ENCODE measurements at places on chromosomes 3 and 15.
A peak's percentile ranks its signal among the peaks of the same experiment; 100 is the strongest.

- DNase-seq: no peak
Observed at GRCh38 chr3:111324645-111325044, 217.4 kb upstream of the CD96 start.

- DNase-seq: no peak
Observed at GRCh38 chr3:105867712-105868430, 941 bp downstream of the CBLB start.

DNA sequence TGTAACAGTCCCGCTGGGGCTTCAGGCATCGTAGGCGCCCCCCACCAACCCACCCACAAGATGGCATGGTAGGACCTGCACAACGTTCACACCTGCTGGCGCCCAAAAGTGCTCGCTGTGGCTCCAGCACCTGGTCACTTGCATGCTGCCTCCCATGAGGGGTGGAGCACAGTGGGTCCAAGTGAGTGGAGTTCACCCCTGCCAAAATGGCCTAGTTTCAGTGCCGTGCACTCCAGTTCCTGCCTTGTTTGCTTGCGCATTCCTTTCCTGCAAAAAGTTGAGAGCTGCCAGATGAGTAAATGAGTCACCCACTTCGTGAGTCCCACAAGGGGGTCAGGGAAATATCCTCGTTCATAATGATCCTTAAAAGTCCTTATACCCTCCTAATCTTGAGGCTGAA lies 788.7 kb upstream of the DPPA4 start:
- DNase-seq: no peak

- no peak for DNase-seq
Observed at GRCh38 chr3:129278966-129279906, 566 bp downstream of the HMCES start.

- no peak for DNase-seq
Observed at GRCh38 chr3:121918779-121919483, 24.7 kb downstream of the SLC15A2 start.

GRCh38 chr3:105013657-105014056 lies 353.1 kb upstream of the ALCAM start:
- DNase-seq: no peak

DNA sequence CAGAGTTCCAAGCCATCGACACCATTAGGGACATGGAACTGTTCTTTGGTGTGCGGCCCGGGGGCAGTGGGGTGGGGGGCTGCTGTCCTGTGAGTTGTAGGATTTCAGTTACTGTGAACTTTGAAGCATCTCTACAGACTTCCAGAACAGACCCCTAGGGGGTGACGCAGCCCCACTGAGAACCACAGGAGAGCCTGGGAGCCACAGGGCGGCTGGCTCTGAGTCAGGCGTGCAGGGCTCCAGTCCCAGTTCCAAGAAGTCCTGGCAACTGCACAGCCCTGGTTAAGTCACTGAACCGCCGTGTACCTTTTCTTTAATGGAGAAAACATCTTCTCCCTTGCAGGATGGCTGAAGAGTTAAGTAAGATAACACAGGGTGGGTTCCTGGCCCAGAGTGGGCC lies 23.5 kb upstream of the LRTM1 start:
- DNase-seq: peak; percentile 87

- DNase-seq: no peak
Observed at GRCh38 chr3:64144241-64144900, 80.9 kb downstream of the PRICKLE2 start.

- no peak for DNase-seq
Observed at GRCh38 chr3:23444386-23444785, 241.3 kb downstream of the UBE2E2 start.

DNA sequence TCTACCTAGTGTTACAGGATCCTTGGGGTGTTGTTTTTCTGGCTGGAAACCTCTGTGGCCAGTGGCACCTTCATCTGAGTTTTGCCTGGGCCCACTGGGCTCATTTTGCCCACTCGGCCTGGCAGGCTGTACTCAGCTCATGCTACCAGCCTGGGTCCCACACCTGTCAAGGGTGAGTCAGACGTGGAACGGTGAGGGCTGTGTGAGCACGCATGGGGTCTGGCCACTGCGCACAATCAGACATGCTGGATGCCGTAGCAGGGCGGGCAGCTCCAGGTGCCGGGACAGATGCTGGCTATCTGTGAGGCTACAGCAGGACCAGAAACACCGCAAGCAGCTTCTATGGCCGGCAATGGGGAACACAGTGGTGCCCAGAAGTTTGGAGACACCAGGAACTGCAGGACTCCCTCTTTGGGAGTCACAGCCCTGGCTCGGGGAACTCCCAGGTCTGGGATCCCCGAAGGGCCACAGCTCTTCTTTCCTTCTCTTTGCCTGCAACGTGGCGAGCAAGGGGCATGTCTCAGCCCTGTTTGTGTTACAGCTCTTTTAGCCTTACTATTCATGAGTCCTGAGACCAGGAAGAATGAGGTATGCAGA lies 35.9 kb upstream of the DNAJC13 start:
- DNase-seq: no peak

GRCh38 chr3:39115870-39116269 lies 8.4 kb downstream of the TTC21A start:
- DNase-seq: no peak

GRCh38 chr3:177201700-177202397 lies 4.6 kb upstream of the TBL1XR1 start:
- no peak for DNase-seq

DNA sequence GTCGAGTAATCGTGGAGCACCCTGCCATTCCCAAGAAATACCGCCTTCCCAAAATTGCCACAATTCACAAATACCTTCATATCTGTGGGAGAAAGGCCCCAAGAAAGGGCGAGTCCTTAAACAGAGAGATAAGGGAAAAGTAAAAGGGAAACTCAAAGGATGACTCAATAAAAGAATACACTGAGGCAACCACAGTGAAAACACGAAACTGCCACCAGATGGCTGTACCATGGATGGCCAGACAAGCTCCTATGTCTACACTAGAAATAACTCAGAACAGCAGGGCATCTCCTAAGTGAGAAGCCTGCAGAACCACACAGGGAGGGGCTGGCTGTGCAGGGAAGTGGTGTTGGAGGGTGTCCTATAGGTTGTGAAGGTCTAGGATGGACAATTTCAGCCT lies 25.0 kb downstream of the SRGAP3 start:
- no peak for DNase-seq

DNA sequence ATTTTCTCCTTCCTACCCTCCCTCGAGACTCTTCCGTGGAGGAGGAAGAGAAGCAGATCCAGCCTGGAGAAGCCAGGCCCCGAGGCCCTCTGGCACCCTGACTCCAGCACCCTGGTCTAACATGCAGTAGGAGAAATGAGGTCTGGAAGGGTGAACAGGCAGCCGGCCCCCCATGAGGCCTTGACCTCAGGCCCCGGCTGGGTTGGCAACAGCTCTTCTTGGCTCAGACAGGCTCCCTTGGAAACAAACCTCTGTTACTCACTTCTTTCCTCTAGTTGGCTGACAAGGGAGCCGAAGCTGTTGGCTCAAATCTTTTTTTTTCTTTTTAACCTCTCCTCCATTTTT lies 73.4 kb downstream of the CPN2 start:
- DNase-seq: no peak

DNA sequence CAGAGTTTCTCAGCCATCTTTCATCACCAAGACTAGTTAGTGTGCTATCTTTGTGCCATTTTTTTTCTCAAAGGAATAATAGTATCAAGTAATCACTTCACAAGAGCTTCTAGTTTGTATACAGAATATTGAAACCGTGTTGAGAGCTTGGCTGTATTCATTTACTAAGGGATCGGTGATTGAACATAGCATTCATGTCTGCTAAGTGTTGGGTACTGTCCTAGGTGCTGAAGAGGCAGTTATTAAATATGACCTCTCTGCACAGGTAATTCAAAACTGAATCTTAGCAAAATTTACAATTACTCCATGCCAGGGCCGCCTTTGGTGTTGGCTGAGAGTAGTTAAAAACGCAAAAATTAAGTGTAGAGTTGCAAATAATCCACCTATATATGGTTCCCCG lies 355.3 kb upstream of the RORA start:
- no peak for DNase-seq

GRCh38 chr3:119403201-119403600 lies 60.2 kb downstream of the TMEM39A start:
- no peak for DNase-seq

GRCh38 chr15:99021694-99022093 lies 14.1 kb upstream of the PGPEP1L start:
- DNase-seq: no peak

GRCh38 chr3:196150481-196150880 lies 60.7 kb downstream of the ZDHHC19 start:
- no peak for DNase-seq

- DNase-seq: no peak
Observed at GRCh38 chr3:29178809-29179793, 101.8 kb upstream of the RBMS3 start.

- no peak for DNase-seq
Observed at GRCh38 chr3:183394150-183394549, 34.3 kb downstream of the MCF2L2 start.

DNA sequence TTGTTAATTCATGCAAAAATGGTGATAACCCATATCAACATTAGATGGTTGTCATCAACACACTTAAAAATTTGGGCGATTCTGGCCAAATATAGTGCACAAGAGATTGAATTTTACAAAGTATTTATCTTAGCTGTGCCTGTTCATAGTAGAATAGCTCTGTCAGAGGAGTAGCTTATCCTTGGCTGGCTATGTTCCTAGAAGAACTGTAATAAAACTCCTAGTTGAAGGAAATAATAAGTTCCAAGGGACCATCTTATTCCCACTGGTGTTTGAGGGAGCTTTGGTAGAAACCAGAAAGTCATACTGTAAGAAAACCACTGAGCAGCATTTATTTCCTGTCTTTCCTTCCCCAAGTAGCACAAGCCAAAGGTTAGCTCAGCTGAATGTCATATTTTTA lies 201.8 kb downstream of the GRM7 start:
- DNase-seq: no peak

DNA sequence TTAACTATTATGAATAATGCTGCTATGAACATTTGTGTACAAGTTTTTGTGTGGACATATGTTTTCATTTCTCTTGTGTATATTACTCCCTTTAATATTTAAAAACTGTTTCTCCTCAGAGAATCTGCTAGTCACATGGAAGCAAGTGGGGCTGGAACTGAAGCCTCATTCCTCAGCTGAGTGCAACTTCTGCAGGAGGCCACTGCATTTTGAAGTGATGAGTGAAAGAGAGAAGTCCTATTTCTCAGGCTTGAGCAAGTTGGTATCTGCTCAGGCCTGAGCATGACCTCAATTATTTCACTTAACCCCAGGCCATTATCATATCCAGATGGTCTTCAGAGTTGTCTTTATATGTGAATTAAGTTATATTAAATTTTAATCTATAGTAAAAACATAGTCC lies 11.5 kb downstream of the TLR9 start:
- no peak for DNase-seq

GRCh38 chr15:45702041-45702440 lies 67.2 kb downstream of the SQOR start:
- no peak for DNase-seq

GRCh38 chr3:64674591-64675076 lies 13.2 kb downstream of the ADAMTS9 start:
- DNase-seq: no peak

DNA sequence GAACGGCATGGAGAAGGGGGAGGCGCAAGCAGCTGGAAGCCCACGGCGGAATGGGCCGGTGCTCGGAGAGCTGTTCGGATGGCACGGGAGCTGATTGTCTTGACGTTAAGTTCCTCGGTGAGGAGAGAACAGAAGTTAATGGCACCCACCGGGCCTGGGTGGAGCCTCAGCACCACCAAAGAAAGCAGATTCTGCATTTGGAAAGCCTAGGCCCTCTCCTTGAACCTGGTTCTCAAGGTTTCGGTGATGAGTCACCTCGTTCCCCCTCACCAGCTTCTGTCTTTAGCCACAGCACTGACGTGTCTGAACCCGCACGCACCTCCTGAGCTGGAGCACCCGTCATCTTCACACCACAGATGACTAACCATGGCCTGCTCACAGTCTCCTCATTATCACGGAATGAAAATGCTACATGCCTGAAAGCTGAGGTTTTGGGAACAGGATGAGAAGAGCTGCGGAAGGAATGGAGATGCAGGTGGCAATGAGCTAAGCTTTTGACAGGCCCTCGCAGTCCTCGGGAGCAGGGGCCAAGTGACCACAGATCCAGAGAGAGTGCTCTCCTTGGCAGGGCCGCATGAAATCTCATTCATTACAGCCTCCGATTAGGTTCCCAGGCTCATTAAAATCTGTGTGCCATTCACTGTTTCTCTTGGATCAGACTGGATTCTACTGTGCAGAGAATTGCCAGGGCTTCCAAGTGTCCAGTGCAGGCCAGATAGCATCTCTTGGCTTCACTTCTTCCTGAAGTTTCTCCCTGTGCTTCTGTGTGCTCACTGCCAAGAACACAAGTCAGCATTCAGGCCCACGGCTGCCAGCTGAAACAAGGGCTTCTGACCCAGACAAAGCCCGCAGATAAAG lies 96.3 kb upstream of the DLG1 start:
- peak; percentile 99 for DNase-seq

- no peak for DNase-seq
Observed at GRCh38 chr3:136343446-136343845, 93.3 kb downstream of the PCCB start.

DNA sequence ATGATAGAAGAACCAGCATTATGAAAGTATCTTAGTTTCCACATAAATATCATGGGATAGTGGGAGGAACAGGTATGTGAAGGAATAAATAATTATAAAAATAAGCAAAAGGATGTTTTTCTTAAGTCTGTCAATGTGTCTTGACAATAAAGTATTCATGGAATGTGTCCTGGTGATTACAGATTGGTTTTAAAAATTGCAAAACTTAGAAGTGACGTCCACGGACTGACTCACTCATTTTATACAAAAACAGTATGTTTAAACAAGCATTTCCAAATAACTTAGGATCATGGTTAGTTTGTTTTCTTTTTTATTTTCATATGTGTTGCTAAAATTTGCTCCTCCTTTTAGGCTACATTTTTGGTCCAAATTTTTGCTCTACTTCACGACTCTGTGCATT lies 687.0 kb upstream of the NECTIN3 start:
- no peak for DNase-seq

DNA sequence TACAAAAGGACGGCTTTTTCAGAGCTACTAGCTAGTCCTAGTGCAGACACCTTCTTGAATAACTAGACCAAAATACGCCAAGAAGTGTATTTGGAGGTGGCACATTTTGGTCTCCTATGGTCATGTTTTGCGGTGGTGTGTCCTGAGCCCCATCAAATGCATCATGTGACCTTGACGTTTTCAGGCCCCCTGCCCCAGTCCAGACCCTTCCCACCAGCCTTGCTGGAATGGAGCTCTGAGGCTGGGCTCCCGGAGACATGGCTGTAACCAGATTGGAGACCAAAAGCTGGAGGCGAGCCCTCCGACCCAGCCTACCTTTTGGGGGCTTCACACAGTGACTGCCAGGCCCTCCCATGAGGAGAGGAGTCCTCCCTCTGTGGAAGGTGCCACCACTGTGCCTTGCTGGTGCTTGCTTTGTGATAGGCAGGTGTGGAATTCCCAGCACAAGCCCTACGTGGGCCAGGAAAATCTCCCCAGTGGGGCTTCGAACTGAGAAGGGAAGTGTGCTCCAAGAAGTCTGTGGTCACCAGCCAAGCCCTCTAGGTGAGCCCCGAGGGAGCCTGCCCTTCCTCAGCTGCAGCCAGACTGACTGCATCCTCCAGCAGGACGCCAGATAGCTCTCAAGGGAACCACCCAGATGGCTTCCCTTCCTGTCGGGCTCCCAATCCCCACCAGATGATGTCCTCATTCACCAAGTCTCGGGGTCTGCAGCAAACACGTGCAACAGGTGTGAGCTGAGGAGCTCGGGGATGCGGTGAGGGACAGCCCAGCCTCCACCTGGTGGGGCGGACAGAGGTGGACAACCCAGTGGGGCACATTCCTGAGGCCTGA lies 126.2 kb downstream of the ASB7 start:
- DNase-seq: no peak

GRCh38 chr3:87317779-87318178 lies 41.4 kb upstream of the POU1F1 start:
- no peak for DNase-seq
